ENCODE measurements at places on chromosomes 12 and 14.

DNA sequence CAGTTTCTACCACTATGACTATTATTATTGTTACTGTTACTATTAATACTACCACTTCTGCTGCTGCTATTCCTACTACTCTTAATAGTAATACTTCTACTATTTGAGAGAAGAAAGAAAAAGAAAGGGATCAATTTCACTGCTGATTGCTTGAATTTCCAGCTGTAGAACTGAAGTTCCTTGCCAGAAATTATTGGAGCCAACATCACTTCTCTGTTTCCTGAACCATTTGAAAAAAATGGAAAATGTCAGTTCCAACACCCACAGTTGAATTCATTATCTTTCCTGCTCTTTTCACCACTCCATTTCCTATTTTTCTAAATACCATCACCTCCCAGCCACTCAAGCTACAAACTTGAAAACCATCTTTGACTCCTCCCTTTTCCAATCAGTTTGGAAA, 54.1 kb upstream of the PIK3C2G start:
- no peak overlapping the region for H3K27ac ChIP-seq
- no peak for DNase-seq
- H3K4me1 ChIP-seq = no peaks in the 10 kb centered on the region
- H3K27me3 ChIP-seq = no peaks in the 10 kb centered on the region

GRCh38 chr14:35133542-35134328, 11.4 kb downstream of the PRORP start:
- no peaks in the 10 kb centered on the region for H3K36me3 ChIP-seq
- H3K4me1 ChIP-seq = no peaks in the 10 kb centered on the region
- DNase-seq = no peak

- no peaks in the 10 kb centered on the region for H3K36me3 ChIP-seq
- DNase-seq = no peak
- no peak overlapping the region for H3K27ac ChIP-seq
- no peak overlapping the region for H3K4me3 ChIP-seq
Measured at GRCh38 chr12:39006286-39006685, 100.9 kb upstream of the CPNE8 start.

DNA sequence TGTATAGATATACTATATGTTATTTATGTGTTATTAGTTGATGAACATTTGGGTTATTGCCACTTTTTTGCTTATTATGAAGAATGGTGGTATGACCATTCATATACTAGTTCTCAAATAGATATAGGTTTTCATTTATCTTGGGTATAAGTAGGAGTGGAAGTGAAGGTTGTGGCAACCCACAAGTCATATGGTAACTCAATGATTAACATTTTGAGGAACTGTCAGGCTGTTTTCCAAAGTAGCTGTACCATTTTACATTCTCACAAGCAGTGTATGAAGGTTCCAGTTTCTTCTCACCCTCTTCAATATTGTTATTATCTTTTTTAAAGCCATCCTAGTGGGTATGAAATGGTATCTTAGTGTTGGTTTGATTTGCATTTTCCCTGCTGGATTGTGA, 19.0 kb upstream of the MSRB3 start:
- no peak overlapping the region for H3K4me3 ChIP-seq
- H3K4me1 ChIP-seq = no peaks in the 10 kb centered on the region
- no peak overlapping the region for H3K27ac ChIP-seq
- H3K27me3 ChIP-seq = no peaks in the 10 kb centered on the region
- DNase-seq = no peak

DNA sequence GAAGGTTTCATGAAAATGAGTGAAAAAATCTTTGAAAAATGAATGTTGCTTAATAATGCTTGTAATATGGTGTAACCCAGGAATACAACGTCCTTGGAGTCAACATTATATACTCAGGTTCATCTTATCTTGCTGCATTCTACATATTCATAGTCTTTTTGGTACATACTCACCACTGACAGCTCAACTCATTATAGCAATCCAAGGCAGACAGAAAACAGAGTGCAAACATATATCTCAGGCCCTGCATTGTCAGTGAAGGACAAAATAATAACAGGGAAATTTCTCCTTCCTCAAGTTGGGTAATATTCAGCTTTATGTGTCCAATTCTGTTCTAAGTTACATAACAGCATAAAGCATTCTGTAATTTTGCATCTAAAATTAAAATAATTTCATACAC, 1353.0 kb upstream of the SEL1L start:
- no peak for DNase-seq
- H3K4me1 ChIP-seq = no peaks in the 10 kb centered on the region
- no peak overlapping the region for H3K4me3 ChIP-seq
- no peaks in the 10 kb centered on the region for H3K27me3 ChIP-seq

- H3K27me3 ChIP-seq = no peaks in the 10 kb centered on the region
- no peak overlapping the region for H3K4me3 ChIP-seq
- H3K36me3 ChIP-seq = no peaks in the 10 kb centered on the region
- no peak for DNase-seq
- H3K4me1 ChIP-seq = no peaks in the 10 kb centered on the region
Measured at GRCh38 chr14:100425429-100425827, 102.3 kb downstream of the SLC25A47 start.

DNA sequence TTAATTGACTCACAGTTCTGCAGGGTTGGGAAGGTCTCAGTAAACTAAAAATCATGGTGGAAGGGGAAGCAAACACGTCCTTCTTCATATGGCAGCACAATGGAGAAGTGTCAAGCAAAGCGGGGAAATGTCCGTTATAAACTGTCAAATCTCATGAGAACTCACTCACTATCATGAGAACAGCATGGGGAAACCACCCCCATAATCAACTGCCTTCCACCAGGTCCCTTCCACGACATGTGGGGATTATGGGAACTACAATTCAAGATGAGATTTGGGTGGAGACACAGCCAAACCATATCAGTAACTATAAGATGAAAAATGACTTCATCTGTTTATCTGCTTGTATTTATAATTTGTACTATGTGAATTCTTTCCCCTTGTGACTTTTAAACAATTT, 577.6 kb upstream of the MDGA2 start:
- no peak overlapping the region for H3K27ac ChIP-seq
- DNase-seq = no peak
- no peaks in the 10 kb centered on the region for H3K27me3 ChIP-seq
- H3K36me3 ChIP-seq = no peaks in the 10 kb centered on the region

GRCh38 chr12:109910969-109911348, 10.9 kb downstream of the TCHP start:
- no peaks in the 10 kb centered on the region for H3K27me3 ChIP-seq
- no peak overlapping the region for H3K27ac ChIP-seq
- H3K4me1 ChIP-seq = no peaks in the 10 kb centered on the region

DNA sequence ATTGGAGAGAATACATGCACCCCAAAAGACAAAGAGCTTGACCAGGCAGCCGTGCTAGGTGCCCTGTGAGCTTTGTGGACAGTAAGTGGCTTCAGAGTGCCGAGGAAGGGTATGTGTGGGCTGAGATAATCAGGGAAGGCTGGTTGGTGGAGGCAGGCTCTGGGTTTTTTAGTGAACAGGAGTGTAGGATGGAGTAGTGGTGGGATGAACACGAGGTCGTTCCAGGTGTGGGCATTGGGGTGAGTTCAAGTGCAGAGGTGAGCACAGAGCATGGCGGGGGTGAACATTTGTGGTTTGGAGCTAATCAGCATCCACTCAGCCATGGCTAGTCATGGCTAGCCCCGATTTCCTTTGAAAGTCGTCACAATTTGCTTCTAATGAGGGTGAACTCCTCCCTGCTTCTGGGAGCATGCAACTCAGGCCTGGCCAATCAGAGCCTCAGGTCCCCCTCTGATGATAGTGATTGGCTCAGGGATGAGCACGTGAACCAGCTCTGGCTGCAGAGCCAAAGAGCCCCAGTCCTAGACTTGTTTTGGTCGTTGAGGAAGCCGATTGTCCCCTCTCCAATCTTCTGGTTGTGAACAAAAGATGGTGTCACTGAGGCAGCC, 40.7 kb upstream of the TCL1B start:
- DNase-seq = no peak
- H3K27me3 ChIP-seq = no peaks in the 10 kb centered on the region
- H3K36me3 ChIP-seq = no peaks in the 10 kb centered on the region
- H3K4me1 ChIP-seq = no peaks in the 10 kb centered on the region
- H3K27ac ChIP-seq = no peak overlapping the region
- no peak overlapping the region for H3K4me3 ChIP-seq

GRCh38 chr12:32486158-32486557, 86.8 kb downstream of the FGD4 start:
- H3K36me3 ChIP-seq = peaks cover 3% of the 10 kb centered on the region
- no peak overlapping the region for H3K27ac ChIP-seq
- H3K27me3 ChIP-seq = no peaks in the 10 kb centered on the region
- H3K4me1 ChIP-seq = peaks cover 3% of the 10 kb centered on the region

DNA sequence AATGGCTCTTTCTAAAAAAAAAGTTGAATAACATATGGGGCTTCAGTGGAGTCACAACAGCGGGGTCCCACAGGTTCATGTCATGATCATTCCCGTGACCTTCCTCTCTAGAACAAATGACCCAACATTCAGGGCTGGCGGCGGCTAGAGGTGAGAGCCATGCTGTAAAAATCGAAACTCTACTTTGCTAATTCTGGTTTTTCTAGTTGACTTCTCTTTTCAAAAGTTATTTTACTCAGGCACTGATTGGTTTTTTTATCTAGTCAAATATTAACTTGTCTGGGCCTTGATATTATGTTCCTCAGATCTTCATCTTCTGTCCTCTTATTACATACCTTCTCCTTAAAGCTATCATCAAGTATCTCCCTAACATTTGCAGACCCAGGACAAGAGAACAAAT, 402.9 kb upstream of the SOX5 start:
- no peaks in the 10 kb centered on the region for H3K36me3 ChIP-seq
- H3K4me1 ChIP-seq = no peaks in the 10 kb centered on the region
- H3K27ac ChIP-seq = no peak overlapping the region

DNA sequence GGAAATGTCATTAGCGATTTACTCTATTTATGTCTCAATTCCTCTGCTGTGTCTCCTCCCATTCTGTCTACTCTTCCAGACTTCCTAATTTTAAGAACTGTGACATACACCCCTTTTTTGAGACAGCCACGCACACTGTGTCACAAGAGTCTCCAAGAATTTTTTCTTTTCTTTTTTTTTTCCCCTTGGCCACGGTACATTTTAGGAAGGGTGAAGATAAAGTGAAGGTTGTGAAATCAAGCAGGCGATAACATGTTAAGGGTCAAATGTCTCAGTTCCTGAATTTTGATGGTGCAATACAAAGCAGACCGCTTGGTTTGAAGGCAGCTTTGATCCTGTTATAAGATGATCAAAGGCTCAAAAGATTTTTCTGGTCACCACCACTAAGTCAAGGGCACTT, 4.3 kb downstream of the OLR1 start:
- no peak overlapping the region for H3K4me3 ChIP-seq
- no peak for DNase-seq
- H3K36me3 ChIP-seq = no peaks in the 10 kb centered on the region
- H3K27ac ChIP-seq = no peak overlapping the region
- H3K4me1 ChIP-seq = no peaks in the 10 kb centered on the region

DNA sequence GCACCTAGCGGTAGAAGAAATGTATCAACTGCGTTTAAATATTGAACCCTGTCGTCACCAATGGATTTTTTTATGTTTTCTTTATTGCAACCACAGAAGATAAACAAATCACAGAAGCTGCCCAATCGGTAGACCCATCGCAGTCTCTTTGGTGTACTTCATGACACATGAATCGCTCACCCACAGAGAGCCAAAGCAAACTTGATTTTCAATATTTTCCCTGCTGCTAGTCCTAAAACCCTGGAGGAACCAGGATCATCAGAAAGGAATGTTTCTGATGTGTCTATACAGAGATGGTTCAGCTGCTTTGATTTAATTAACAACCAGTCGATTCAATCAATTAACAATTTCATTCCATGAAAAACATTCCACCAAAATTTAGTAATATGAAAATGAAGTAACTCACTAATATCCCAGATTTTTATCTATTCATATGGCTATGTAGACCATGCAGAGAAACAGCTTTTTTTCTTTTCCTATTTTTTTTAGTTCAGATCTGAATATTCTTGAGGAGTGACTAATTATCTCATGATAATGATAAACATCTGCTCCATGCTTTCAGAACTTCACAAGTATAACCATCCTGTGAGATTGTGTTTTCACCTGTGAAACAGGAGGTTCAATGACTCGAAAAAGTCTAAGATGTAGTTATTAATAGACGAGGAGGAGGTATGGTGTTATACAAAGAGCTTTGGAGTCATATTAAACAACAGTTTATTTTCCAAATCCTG, 46.1 kb downstream of the DIO2 start:
- no peak for DNase-seq
- no peaks in the 10 kb centered on the region for H3K27me3 ChIP-seq
- no peak overlapping the region for H3K4me3 ChIP-seq
- H3K4me1 ChIP-seq = peaks cover 3% of the 10 kb centered on the region
- H3K36me3 ChIP-seq = no peaks in the 10 kb centered on the region

DNA sequence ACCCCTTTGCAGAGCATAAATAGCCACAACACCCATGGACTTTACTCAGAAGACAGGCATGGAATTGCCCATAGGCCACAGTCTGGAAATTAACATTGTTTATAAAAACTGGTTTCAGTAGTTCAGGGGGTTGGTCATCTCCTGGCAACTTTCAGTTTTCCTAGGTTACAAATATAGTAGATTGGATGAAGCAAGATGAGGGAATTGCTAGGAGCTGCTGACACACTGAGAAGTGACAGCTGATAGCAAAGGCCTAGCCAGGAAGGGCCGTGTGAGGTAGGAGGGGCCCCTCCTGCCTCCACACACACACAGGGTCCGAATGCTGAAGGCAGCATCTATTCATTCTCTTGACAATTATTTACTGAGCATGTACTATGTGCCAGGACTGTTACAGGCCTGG, 8.3 kb downstream of the GALNT16 start:
- H3K36me3 ChIP-seq = no peaks in the 10 kb centered on the region
- H3K4me1 ChIP-seq = no peaks in the 10 kb centered on the region
- H3K27me3 ChIP-seq = no peaks in the 10 kb centered on the region
- H3K27ac ChIP-seq = no peak overlapping the region
- no peak overlapping the region for H3K4me3 ChIP-seq
- no peak for DNase-seq

DNA sequence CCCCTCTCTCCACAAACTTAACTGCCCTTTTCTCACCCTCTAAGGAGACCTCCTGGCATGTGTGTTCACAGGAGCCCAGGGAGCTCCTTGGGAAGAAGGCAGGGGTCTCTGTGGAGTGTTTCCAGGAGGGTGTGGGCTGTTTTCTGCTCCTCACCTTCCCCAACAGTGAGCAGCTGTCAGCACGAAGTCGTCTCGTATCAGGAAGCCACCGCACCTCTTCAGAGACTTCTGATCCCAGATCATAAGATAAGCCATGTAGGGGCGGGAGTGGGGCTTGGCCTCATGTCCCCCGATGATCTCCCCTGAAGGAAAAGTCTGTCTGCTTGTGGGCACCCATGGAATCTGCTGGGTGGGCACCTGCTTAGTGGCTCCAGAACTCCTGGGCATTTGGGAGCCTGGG, 1.2 kb downstream of the GZMB start:
- H3K27ac ChIP-seq = no peak overlapping the region
- no peak for DNase-seq
- no peaks in the 10 kb centered on the region for H3K36me3 ChIP-seq
- H3K4me1 ChIP-seq = no peaks in the 10 kb centered on the region

- no peaks in the 10 kb centered on the region for H3K4me1 ChIP-seq
- H3K27me3 ChIP-seq = no peaks in the 10 kb centered on the region
- no peak overlapping the region for H3K27ac ChIP-seq
- no peaks in the 10 kb centered on the region for H3K36me3 ChIP-seq
- DNase-seq = no peak
- H3K4me3 ChIP-seq = no peak overlapping the region
Measured at GRCh38 chr14:36944307-36945010, 227.9 kb downstream of the SLC25A21 start.

GRCh38 chr12:95718006-95718431, 72.5 kb downstream of the NTN4 start:
- H3K27ac ChIP-seq = no peak overlapping the region
- H3K36me3 ChIP-seq = no peaks in the 10 kb centered on the region
- DNase-seq = no peak
